Renal cortex interstitium (tissue), 15 donors: ENCODE measurements at places on chromosomes 11 and 22.

GRCh38 chr22:29098296-29098695 is 25.5 kb downstream of the KREMEN1 start:
- no peak for DNase-seq

DNA sequence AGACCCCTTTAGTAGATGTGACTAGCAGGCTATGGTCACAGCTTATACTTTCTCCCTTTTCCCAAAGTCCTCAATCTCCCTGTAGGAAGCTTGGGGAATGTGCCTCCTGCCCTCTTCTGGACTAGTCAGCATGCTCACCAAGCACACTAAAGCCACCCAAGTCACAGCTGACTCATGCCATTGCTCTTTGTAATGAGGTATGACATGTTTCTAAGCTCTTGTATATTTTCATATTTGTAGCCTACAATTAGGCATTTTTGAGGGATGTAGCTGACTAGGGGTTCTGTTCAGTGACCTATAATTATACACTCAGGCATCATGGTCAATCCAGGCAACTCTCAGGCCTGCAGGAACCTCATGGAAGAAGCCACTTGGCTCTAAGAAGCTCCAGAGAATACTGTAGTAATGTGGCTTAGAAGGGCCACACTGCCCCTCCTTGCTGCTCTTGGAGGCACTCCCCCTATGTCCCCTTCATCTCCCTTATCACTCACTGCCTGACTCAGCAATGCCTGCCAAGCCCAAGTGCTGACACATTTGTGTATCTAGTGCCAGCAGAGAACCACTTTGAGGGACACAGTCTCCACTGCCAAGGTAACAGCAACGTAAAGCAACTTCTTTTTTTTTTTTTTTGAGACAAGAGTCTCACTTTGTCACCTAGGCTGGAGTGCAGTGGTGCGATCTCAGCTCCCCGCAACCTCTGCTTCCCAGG is 86.2 kb downstream of the RPL27A start:
- no peak for DNase-seq

DNA sequence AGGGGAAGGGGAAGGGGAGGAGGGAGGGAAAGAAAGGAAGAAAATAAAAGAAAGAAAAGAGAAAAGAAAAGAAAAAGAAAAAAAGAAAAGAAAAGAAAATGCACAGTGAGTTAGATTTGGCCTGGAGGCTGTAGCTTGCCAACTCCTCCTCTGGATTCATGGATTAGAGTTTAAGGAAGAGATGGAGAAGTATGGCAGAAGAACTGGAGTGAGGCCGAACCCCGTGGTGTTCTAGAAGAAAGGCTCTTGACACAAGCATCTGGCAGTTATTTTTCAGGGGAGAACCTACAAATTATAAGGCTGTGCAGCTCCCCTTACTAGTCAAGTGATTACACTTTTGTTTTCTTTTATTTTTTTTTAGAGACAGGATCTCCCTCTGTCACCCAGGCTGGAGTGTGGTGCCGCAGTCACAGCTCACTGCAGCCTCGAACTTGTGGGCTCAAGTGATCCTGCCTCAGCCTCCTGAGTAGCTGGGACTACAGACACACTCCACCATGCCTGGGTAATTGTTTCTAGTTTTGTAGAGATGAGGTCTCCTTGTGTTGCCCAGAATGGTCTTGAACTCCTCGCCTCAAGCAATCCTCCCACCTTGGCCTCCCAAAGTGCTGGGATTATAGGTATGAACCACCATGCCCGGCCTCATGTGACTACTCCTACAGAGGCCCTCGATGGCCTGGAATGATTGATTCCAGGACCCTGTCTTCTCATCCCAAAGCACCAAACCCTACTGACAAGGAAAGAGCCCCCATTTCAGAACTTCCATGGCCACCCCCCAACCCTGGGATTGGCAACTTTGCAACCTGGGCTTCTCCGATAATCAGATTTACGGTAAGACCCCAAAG is 19.5 kb downstream of the ZNF74 start:
- no peak for DNase-seq

DNA sequence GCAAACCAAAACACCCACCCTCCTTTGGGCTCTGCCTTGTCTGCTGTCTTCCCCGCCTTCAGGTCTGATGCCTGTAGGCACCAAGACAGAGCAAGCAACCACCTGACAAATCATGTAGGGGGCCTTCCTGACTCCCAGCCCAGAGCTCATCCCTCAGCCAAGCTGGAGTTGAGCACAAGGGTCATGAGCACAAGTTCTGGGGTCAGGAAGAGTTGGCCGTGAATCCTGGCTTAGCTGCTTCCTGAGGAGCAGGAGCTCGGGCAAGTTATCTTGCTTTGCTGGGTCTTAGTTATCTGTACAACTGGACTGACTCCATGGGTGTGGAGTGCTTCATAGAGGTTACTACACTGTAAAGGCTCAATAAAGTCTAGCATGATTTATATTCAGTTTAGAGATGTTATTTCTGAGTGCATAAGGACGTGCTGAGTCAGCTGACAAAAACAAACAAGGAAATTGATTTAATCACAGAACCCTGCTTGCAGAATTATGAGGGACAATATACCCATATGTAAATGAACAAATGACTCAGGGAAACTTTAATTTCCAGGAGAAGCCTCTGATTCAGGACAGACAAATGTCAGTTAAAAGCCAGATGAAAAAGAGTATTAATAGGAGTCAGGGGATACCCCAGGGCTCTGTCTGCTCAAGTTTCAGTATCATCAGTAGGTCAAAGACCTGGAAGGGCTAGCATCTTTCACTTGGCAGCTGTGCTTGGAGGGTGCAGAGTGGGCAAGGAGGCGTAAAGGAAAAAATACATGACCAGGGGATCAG is 15.0 kb upstream of the APOA1 start:
- no peak for DNase-seq

DNA sequence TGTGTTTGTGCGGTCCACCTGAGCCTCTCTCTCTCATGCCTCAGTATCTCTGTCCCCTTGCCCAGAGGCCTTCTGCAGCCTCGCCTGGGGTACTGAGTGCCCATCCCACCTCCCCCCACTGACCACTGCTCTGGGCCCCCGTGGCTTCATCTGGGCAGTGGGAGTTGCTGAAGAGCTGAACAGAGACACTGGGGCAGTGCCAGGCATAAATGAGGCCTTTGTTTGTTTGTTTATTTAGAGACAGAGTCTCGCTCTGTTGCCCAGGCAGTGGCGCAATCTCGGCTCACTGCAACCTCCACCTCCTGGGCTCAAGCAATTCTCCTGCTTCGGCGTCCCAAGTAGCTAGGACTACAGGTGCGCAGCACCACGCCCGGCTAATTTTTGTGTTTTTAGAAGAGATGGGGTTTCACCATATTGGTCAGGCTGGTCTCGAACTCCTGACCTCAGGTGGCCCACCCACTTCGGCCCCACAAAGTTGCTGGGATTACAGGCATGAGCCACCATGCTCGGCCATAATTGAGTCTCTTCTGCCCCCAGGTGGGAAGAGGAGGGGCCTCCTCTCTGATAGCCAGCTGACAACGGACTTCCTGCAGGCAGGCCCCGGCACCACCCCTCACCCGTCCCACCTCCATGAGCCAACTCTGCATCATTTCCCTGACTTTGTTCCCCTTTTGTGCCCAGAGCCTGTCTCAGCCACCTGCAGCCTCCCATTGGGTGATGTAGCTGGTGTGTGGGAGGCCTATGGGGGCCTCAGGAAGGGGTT is 9.3 kb downstream of the CRYBB3 start:
- no peak for DNase-seq
